ENCODE measurements at places on chromosomes 7 and 10. TPM values are rescaled to one million over a fixed set of nuclear protein-coding genes. Genes with fewer than 3 reads are reported as not detected.

PTN gene
- 0.15 TPM for total RNA-seq

SPDYE16 gene
- not detected for total RNA-seq

DEPP1 gene
- total RNA-seq, result not detected

PIK3AP1 gene
- under 0.01 TPM for total RNA-seq

TUBB8 gene
- not detected for total RNA-seq

FLNC gene
- 1.5 TPM for total RNA-seq

PPIA gene
- 2,807 TPM for total RNA-seq

CALHM2 gene
- 9.1 TPM for total RNA-seq

LRIT1 gene
- not detected for total RNA-seq

OPN1SW gene
- not detected for total RNA-seq

GDF2 gene
- not detected for total RNA-seq

ITGA8 gene
- total RNA-seq, result under 0.01 TPM

VAX1 gene
- total RNA-seq, result not detected

EPHB6 gene
- total RNA-seq, result under 0.01 TPM

SLC26A5 gene
- not detected for total RNA-seq

MYH16 gene
- not detected for total RNA-seq

RADIL gene
- total RNA-seq, result 0.36 TPM

SPDYE6 gene
- not detected for total RNA-seq

NEUROG3 gene
- total RNA-seq, result not detected

SRGN gene
- total RNA-seq, result 82.4 TPM

LOXL4 gene
- 0.34 TPM for total RNA-seq

UTF1 gene
- not detected for total RNA-seq

CD36 gene
- total RNA-seq, result 25.1 TPM

SEMA3C gene
- total RNA-seq, result 235 TPM

All from melanocyte of skin (primary cell).